Peyer's patch (tissue), 4 donors: ENCODE measurements at places on chromosomes 4 and X.

DNA sequence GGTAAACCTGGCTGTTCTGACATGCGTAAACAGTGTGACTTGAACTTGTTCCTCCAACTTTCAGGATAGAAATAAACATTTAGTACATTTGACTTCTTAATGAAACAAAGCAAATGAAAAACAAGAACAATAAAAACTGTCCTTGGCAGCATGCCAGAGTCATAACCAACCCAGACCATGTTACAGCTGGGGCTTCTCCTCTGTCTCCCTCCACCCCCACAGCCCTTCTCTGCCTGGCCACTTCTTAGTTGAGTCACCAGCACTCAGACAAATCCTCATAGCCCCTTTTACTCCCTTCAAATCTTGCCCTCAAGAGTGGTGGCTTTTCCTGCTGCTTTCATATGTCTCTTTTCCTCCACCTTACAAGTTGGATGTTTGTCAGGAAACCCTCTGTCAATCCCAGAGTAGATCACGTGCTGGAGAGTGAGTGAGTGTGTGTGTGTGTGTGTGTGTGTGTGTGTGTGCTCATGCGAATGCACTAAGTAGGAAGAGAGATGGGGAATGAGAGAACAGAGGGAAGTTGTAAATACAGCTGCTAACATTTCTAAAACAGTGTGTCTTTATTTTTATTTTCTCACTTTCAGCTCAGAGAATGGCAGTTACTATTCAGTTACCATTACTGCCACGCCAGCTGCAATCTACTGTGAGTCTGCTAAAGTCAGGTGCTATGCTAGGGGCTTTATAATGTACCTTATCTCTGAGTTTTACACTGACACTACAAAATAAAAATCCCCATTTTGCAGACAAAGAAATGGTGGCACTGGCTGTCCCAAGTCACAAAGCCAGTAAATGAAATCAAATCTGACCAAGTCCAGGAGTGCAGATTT lies 15.0 kb downstream of the SCARB2 start:
- peak; percentile 58 for DNase-seq

DNA sequence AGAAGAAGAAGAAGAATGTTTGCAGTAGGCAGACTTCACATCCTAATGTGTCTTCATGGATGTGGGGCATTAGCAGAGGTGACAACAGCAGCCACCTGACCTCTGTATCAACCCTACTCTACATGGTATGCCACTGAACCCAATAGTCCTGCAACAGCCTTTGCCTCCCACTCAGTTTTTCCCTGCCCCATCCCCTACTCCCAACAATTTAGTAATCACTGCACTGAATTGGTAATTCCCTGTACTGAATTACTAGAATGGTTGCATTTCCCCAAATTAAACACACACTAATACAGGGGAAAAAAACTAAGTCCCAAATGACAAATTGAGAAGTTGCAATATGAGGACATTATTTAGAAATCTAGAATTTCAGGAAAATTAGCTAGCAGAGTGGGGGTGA lies 31.4 kb upstream of the FAM241A start:
- DNase-seq, result no peak

DNA sequence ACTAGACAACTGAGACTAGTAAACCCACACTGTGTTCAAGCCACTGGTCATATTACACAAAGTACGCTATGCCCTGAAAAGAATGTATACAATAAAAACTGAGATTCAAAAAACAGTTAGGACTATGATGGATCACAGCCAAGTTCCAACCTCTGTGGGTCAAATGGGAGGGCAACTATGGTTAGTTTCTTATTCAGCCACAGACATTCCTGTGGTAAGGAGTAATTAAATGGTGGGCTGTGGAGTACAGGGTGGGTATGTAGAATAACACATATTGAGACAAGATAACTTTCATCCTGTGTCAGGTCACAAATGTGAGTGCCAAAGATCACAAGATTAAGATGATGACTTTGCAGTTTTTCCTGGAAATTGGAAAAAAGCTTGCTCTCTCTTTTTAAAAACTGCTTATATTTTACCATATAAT lies 167.2 kb downstream of the NPNT start:
- no peak for DNase-seq

GRCh38 chrX:29728639-29729038 lies 486.7 kb upstream of the MAGEB2 start:
- no peak for DNase-seq

- DNase-seq, result no peak
Observed at GRCh38 chr4:87806520-87806919, 7.2 kb downstream of the IBSP start.

DNA sequence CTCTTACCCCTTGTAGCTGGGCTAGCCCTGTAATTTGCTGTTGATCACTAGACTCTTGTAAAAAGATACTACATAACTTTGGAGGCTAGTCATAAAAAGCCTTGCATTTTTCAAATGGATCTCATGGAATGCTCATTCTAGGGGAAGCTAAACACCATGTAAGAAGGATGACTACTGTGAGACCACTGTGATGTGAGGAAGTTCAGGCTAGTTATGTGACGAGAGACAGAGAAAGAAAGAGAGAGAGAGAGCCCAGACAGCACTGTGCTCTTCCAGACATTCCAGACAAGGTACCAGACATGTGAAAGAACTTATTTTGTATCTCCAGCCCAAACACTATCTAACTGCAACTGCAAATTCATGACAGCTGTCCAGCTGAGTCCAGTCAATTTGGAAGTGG lies 404.6 kb upstream of the PITX2 start:
- no peak for DNase-seq

DNA sequence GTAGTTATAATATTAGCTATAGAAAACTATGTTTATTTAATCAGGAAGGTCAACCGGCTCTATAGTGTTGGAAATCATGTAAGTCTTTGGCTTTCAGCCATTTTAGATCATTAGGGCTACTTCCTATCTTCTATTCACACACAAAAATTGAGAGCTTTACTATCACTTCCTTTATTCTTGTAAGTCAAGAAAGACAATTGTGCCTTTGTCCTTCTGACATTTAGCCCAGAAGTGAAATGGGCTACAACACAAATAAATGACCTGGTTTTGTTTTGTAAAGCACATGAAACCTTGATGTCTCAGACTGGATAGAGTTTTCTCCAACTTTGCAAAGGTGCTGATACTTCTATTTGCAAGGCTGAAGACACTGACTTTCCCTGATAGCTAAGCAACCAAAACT lies 122.4 kb upstream of the ACSL4 start:
- no peak for DNase-seq

DNA sequence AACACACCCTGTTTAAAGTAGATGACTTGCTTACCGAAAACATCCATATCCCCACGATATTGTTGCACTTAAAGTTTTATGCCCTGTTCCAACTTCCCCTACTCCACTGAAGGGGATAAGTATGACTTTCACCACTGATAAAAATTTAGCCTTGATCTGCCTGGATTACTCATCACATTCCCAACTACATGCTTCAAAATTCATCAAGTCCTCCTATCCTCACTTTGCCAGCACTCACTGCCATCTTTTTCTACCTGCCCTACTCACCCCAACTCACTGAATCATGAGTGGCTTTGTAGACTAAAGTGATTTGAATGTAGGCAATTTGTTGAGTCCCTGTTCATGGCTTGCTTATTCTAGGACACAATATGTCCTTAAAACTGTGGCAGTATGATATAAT lies 12.2 kb upstream of the GPRIN3 start:
- DNase-seq, result no peak

GRCh38 chr4:76981644-76982043 lies 32.1 kb downstream of the SEPTIN11 start:
- DNase-seq, result no peak

DNA sequence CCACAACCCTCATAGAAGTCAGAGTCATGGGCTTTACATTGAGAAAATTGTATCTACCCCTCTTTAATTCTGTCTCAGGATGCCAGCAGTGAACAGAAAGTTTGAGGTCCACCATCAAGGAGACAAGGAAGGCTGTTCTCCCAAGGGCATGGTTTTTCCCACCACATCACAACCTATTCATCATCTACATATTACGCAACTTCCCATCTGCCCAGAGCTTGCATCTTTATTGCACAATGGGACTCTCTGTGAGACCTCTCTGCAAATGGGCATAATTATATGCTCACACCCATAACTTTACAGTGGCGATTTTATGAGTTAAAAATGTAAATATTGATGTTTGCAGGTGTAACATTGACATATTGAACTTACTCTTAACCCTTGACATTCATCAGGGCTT lies 38.9 kb downstream of the PAGE2 start:
- no peak for DNase-seq

DNA sequence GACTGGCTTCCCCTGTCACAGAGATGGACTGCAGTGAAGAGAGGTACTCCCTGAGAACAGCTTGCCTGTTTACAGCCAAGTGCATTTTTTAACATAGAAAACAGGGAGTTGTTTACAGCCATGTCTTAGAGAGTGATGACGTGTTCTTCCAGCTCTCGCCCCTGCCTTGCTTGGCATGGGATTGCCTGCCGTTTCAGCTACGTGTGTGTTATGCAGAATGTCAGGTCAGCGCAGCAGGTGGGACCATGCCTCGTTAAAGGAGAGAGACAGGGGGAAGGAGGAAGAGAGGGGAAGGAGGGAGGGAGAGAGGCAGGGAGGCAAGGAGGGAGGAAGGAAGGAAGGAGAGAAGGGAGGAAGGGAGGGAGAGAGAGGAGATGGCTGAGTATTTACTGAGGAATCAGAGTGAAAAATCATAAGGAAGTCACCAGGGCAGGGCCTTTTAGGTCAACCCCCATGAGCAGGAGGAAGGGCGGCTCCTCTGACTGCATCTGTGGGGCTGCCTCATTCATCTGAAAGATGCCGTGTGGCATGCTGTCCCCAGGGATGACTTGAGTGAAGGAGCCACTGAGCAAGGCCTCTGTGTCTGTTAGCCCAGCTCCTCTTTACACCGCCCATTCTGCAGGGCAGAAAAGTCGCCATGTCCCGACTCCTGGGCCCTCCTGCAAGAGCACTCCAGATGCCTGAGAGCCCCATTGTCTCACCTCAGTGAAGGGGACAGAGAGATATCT lies 139.7 kb upstream of the PSAPL1 start:
- no peak for DNase-seq

- DNase-seq, result peak; percentile 45
Observed at GRCh38 chrX:27915617-27916016, 65.6 kb downstream of the DCAF8L1 start.

- DNase-seq, result no peak
Observed at GRCh38 chr4:1945124-1945895, 63.5 kb downstream of the NELFA start.

DNA sequence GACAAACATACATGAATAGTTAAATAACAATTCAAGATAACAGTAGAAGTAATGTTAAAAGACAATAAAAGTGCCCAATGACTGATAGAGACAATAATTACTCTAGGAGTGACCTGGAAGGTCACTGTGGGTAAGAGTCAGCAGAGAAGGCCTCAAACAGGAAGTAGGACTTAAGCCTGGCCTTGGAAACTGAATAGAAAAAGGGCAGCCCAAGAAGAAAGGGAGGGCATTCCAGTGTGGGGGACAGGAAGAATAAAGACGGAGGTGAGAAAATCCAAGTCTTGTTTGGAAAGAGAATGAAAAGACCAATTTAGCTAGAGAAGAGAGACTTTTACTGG lies 6.0 kb downstream of the P2RY4 start:
- no peak for DNase-seq

GRCh38 chr4:10605746-10606482 lies 78.7 kb downstream of the CLNK start:
- DNase-seq, result no peak

DNA sequence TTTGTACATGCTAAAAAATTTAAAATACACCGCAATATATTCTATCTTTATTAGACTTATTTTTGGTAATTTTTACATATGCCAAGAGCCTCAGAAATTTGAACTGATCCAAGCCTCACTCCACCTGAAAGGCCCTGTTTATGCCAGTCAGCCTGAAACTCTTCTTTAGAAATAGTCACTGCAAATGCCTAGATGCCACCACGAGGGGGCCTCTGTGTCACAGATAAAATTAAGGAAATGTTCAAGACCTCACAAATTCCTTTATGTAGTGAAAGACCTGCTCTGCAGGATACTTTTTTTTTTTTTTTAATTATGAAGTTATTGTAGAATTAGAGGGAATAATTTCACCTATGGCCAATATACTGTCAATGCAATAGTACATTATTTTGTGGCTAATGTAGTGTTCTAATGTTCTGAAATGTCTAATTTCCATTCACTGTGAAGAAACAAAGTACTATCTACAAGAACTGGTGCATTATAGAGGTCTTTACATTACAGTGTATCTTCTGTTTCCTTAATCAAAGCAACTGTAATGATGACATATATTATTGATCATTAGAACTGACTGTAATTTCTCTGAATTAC lies 69.8 kb downstream of the DTHD1 start:
- DNase-seq, result peak; percentile 84

GRCh38 chrX:110399497-110399896 lies 40.8 kb downstream of the RTL9 start:
- DNase-seq, result no peak

GRCh38 chr4:90069151-90069550 lies 58.0 kb upstream of the CCSER1 start:
- DNase-seq, result no peak

- no peak for DNase-seq
Observed at GRCh38 chr4:47071901-47072341, 40.6 kb downstream of the GABRB1 start.

- DNase-seq, result no peak
Observed at GRCh38 chr4:98932539-98932938, 3.6 kb upstream of the EIF4E start.

DNA sequence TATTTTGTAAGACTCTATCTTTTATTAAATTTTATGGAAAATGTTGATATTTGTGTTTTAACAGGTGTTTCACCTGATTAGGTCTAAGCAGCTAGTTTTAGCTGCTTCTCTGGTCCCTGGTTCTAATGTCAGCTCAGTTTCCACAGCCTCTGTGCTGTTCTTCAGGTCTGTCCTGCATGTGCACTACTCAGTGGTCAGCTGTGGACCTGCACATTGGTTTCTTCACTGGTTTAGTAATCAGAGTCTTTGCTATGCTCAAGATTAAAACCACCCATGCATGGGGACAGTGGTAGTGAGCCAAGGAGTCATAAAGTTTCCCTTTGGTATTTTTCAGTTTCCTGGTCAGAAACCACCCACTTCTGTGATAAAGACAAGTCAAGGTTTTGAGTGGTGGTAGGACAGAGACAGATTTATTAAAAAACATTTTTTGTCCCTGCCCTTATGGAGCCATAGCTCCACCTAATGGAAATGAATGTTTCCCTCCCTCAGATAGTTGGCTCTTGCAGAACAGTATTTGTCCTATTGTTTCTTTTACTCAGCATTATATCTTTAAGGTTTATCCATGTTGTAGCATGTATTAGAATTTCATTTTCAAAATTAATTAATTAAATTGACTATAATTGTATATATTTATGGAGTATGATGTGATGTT lies 36.8 kb upstream of the VBP1 start:
- DNase-seq, result no peak

GRCh38 chr4:110139111-110139510 lies 59.3 kb downstream of the ELOVL6 start:
- no peak for DNase-seq

GRCh38 chr4:87949961-87950360 lies 25.6 kb upstream of the SPP1 start:
- no peak for DNase-seq

DNA sequence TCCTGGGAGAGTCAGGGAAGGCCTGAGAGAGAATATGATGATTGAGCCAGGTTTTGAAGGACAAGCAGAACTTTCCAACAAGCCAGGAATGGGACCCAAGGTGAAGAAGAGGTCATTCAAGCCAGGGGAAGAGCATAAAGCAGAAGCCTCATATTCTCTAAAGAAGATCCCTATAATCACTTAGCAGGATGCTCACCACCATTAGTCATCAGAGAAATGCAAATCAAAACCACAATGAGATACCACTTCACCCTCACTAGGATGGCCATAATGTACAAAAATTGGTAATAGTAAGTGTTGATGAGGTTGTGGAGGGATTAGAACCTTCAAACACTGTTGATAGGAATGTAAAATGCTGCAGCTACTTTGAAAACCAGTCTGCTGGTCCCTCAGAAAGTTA lies 20.5 kb upstream of the SUPT20HL1 start:
- no peak for DNase-seq
